CD4-positive, alpha-beta T cell treated with Interleukin-6 at 100 ng/mL for 8 hours (primary cell): ENCODE measurements at places on chromosomes 6 and 20.

- DNase-seq = no peak
Measured at GRCh38 chr6:106849676-106850332, 124.7 kb downstream of the CD24 start.

- DNase-seq = no peak
Measured at GRCh38 chr6:14573267-14573666, 455.7 kb downstream of the CD83 start.

GRCh38 chr6:149473080-149474052 is 11.4 kb downstream of the ZC3H12D start:
- DNase-seq = no peak

GRCh38 chr6:33442283-33442682 is 12.1 kb upstream of the ZBTB9 start:
- no peak for DNase-seq

DNA sequence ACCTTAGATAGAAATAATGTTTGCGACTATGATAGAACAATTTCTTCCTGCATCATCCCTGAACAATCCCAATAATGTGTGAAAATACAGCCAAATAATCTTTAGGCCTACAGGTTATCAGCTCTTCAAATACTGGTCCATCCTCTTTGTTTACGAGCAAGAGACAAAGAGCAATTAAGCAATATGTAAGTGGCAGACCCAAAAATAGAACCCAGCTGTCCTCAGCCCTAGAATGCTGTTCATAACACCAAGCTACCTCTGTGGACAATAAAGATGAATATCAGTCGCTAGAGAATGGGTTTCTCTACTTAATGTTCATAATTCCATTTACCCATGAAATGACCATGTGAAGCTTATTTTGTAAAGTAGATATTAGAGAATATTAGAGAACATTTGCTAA is 28.4 kb upstream of the OSTM1 start:
- DNase-seq = no peak

DNA sequence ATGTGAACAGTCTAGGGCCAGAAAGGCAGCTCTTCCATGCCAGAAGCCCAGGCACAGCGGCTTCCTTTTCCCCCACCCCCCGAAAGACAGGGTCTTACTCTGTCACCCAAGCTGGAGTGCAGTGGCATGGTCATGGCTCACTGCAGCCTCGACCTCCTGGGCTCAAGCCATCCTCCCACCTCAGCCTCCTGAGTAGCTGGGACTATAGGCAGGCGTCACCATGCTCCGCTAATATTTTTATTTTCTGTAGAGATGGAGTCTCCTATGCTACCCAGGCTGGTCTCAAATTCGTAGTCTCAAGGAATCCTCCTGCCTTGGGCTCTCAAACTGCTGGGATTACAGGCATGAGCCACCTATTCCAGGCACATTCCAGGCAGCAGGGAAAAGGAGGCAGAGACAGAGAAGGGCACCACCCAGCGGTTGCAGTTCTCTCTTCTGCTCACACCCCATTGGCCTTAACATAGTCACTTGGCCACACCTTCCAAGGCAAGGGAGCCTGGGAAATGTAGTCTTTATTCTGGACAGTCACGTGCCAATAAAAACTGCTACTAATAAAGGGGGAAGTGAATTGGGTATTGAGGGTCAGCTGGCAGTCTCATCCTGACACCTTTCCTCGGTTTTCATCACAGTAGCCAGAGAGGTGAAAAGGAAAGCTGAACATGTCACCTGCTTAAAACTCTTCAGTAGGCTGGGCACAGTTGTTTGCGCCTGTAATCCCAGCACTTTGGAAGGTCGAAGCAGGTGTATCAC is 205.9 kb downstream of the ZMYND8 start:
- DNase-seq = no peak

DNA sequence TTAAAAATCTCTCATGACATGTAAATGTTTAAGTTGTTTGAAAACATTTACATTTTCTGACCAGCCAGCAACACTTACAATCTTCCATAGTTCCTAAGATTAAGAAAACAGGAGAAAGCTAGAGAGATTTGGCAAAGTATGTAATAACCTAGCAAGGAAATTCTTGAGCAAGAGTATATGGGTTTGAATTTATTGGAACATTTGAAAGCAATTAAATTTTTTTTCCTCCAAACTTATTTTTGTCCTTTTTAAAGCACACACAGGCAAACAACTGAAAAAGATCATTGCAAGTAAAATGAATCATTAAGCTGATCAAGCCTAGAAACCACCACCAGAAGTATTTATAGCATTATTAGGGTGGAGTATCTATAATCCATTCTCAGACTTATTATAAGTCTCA is 20.1 kb upstream of the ZNF217 start:
- DNase-seq = no peak

DNA sequence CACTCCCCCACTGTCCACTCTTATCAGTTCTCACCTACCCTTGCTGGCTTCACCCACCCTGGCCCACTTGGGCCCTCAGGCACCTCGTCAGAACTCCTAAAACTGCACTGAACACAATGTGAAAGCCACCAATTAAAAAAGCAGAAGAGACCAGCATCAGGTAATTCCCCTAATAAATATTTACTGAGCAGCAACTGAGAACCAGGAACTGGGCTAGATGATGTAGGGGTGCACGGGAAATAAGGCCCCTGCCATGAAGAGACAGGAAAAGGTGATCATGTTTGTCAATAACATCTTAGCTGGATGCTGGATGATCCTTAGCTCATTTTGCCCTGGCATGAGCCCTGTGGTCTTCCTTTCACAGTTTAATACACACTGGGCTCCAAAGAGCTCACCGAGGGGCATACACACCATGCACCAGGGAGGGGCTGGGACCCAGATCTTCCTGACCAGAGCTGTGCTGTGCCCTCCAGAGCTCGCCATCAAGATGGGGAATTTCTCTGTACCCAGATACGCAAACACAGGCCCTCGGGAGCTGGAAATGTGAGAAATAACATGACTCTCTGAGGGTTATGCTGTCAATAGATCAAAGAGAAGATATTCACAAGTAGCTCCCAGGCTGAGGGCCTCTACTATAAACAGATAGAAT is 113.6 kb upstream of the SLC22A16 start:
- no peak for DNase-seq

GRCh38 chr6:114282292-114282691 is 60.5 kb downstream of the HS3ST5 start:
- DNase-seq = no peak

- no peak for DNase-seq
Measured at GRCh38 chr20:682123-682522, 6.5 kb upstream of the SCRT2 start.
